ENCODE measurements at places on chromosomes 12 and 14. TPM values are rescaled to one million over a fixed set of nuclear protein-coding genes. Genes with fewer than 3 reads are reported as not detected.

IAPP gene
- total RNA-seq: not detected

DNA sequence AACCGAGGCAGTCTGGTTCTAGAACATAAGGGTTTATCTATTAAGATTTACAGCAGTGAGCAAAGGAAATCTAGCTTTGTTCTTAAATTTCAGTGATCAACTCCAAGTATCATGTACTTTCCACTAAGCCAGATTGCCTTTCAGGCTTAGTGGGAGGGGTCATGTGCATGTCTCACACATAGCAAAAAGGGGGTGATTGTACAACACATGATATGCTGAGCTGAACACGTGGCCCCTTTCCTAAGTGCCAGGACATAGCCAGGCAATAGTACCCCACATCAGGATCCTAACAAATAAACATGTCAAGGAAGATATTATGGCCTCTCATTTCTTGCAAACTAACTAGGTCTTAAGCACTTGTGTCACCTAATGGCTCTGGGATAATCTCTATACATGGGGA, 347.2 kb downstream of the C12orf75 start:
- no peaks in the 10 kb centered on the region for H3K4me1 ChIP-seq
- no peak overlapping the region for H3K4me3 ChIP-seq
- DNase-seq: no peak
- no peak overlapping the region for H3K27ac ChIP-seq

DNA sequence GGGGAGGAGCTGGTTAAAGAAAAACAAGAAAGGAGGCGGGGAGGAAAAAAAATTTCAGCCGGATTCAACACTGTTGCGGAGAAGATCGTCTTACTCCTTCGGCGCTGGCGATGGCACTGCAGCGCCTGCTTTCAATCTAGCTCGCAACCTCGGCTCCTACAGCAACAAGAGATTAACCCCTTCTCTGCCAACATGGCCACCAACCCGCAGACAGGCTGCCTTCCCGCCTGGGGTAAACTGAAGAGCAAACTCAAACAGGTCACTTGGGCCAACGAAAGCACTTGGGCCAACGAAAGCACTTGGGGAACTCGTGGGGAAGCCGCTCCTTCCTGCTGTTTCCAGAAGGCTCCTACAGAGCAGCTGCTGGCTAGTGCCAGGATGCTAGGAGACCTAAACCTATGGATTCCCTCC, 73.7 kb downstream of the CIT start:
- no peaks in the 10 kb centered on the region for H3K36me3 ChIP-seq
- no peak for DNase-seq
- no peak overlapping the region for H3K27ac ChIP-seq
- H3K4me1 ChIP-seq: peaks cover 5% of the 10 kb centered on the region

NAV3 gene
- total RNA-seq: 41.1 TPM

C1QL4 gene
- 0.33 TPM for total RNA-seq

- no peak overlapping the region for H3K4me3 ChIP-seq
- H3K27me3 ChIP-seq: no peaks in the 10 kb centered on the region
- H3K4me1 ChIP-seq: no peaks in the 10 kb centered on the region
- no peak overlapping the region for H3K27ac ChIP-seq
Measured at GRCh38 chr12:78290606-78291345, 460.1 kb downstream of the NAV3 start.

DNA sequence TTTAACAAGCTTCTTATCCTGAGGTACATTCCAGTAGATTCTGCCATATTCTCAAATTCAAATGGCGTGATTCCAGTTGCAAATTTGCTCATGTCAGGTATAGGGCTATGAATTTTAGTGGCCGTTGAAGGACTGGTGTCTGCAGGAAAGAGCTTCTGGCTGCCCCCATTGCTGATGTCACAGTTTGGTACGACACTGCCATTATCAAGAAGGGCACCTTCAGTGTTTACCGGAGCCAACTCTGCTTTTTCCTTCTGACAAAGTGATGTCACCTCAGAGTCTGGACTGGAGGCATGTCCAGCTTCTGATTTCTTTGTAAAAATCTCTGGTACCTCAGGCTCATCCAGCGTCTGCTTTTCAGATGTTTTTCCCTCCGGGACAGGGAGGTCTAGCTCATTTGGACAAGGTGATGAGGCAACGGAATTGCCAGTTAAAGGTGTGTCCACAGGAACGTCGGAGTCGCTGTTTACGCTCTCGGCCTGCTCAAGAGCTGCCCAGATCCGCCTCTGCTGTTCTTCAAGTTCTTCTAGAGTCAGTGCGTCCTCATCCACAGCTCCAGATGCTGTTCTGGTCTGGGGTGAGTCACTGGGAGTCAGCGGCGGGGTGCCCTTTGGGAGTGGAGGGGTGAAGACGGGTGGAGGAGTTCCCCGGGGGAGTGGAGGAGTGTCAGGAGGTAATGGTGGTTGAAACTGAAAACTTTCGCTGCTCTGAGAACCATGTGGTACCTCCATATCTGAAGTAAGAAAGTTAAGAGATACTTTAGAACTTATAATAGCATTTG, 27.0 kb downstream of the ZCCHC8 start:
- no peak overlapping the region for H3K4me3 ChIP-seq
- H3K36me3 ChIP-seq: peaks cover 6% of the 10 kb centered on the region
- no peak for DNase-seq

GRCh38 chr14:88422047-88422446, 36.6 kb downstream of the SPATA7 start:
- no peak for DNase-seq
- H3K27me3 ChIP-seq: no peaks in the 10 kb centered on the region
- no peak overlapping the region for H3K4me3 ChIP-seq
- H3K36me3 ChIP-seq: peaks cover 4% of the 10 kb centered on the region

DNA sequence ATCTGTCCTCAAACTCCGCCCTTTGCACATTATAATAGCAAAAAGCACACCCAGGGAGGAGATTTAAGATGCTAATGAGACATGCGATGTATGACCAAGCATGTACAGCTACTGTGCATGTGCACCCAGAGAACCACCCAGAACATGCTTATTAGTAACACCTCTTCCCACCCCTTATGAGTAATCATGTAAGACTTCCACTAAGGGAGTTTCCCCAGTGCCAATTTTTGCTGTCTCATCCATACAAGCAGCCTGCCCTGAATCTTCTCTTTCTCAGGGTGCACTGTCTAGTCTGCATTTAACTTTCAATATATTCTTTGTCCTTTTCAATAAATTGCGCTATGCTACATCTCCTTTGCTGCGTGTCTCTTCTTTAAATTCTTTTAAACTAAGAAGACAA, 830.0 kb upstream of the NOVA1 start:
- H3K27me3 ChIP-seq: no peaks in the 10 kb centered on the region
- no peaks in the 10 kb centered on the region for H3K36me3 ChIP-seq

CRACR2A gene
- 5.3 TPM for total RNA-seq

PYGL gene
- 53.6 TPM for total RNA-seq

PRKD1 gene
- total RNA-seq: 26.1 TPM

All from breast epithelium (tissue), 4 donors.